ENCODE measurements at places on chromosomes 7 and 10. TPM values are rescaled to one million over a fixed set of nuclear protein-coding genes. Genes with fewer than 3 reads are reported as not detected.

The XPNPEP1 gene
- 92.4 TPM for total RNA-seq

The BICC1 gene
- total RNA-seq, result 54.2 TPM

The GIMAP4 gene
- 46.2 TPM for total RNA-seq

The EVX1 gene
- total RNA-seq, result 0.11 TPM

The ADGRA1 gene
- total RNA-seq, result 3.4 TPM

The C10orf62 gene
- not detected for total RNA-seq

The SPRN gene
- 4.8 TPM for total RNA-seq

The TFPI2 gene
- 8.9 TPM for total RNA-seq

The GIMAP7 gene
- total RNA-seq, result 13.2 TPM

The LIPJ gene
- total RNA-seq, result 0.40 TPM

The NAT16 gene
- total RNA-seq, result 0.61 TPM

The IKZF1 gene
- 4.0 TPM for total RNA-seq

The STAG3 gene
- total RNA-seq, result 2.3 TPM

The EBLN1 gene
- not detected for total RNA-seq

The THNSL1 gene
- 8.7 TPM for total RNA-seq

The VENTX gene
- not detected for total RNA-seq

The TAF6 gene
- total RNA-seq, result 25.3 TPM

The ECHDC3 gene
- total RNA-seq, result 2.4 TPM

The SPAM1 gene
- not detected for total RNA-seq

The CFAP46 gene
- 5.3 TPM for total RNA-seq

The MYO1G gene
- total RNA-seq, result 0.55 TPM

The WDFY4 gene
- total RNA-seq, result 3.8 TPM

The SH2D4B gene
- total RNA-seq, result 0.20 TPM

The GTPBP4 gene
- 31.9 TPM for total RNA-seq

The MYOZ1 gene
- 1.6 TPM for total RNA-seq

The CPXM2 gene
- total RNA-seq, result 12.7 TPM

The NKX2-3 gene
- total RNA-seq, result not detected

The ABCF2 gene
- 23.6 TPM for total RNA-seq

The SPDYE16 gene
- total RNA-seq, result 0.28 TPM

The INMT gene
- 11.6 TPM for total RNA-seq

The FRMD4A gene
- 75.4 TPM for total RNA-seq

The TMEM120A gene
- total RNA-seq, result 29.3 TPM

The AUTS2 gene
- 56.2 TPM for total RNA-seq

The CHRM2 gene
- total RNA-seq, result 29.1 TPM

The RTKN2 gene
- total RNA-seq, result 12.0 TPM

The BTBD16 gene
- total RNA-seq, result 0.99 TPM

The CNNM1 gene
- total RNA-seq, result 7.5 TPM

The CPEB3 gene
- 9.0 TPM for total RNA-seq

The TCF7L2 gene
- 14.5 TPM for total RNA-seq

The ZNF107 gene
- total RNA-seq, result 9.8 TPM
